ENCODE measurements at places on chromosomes 11 and 22. TPM values are rescaled to one million over a fixed set of nuclear protein-coding genes. Genes with fewer than 3 reads are reported as not detected.
A peak's percentile ranks its signal among the peaks of the same experiment; 100 is the strongest.

Gene MUC5AC
- total RNA-seq, result not detected

Gene TREH
- not detected for total RNA-seq

Gene TUT1
- total RNA-seq, result 32.8 TPM

GRCh38 chr11:112303616-112304015 is 43.0 kb upstream of the PLET1 start:
- DNase-seq, result no peak

GRCh38 chr22:37529652-37530345 is 10.6 kb upstream of the CARD10 start:
- DNase-seq, result peak; percentile 20

GRCh38 chr11:71499125-71499524 is 27.9 kb upstream of the KRTAP5-7 start:
- DNase-seq, result no peak

GRCh38 chr22:31561238-31561887 is 65.0 kb downstream of the SFI1 start:
- DNase-seq, result peak; percentile 55

GRCh38 chr11:70618431-70619101 is 220.2 kb downstream of the CTTN start:
- DNase-seq, result no peak

DNA sequence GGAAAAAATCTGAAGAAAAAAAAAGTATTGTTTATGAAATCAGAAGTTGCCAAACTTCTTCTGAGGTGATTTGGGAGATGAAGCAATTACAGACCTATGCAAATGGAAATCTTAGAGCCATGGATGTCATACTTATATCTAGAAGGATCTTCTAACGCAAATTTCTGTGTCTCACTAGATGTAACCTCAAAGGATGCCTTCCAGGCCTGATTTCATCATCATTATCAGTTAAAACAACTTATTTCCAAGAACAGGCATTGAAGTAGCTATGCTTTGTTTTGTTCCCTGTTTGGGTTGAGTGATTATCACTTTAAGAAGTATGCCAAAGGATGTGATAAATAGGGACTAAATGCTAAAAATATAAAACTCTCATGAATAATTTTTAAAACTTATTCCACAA is 43.9 kb upstream of the ANGPTL5 start:
- no peak for DNase-seq

GRCh38 chr11:28420099-28420498 is 311.9 kb downstream of the METTL15 start:
- no peak for DNase-seq
